ENCODE measurements at places on chromosomes 2 and 18.

GRCh38 chr2:219362524-219363164 is 25.1 kb downstream of the DNPEP start:
- no peak for DNase-seq

- peak; percentile 59 for DNase-seq
These were observed 68.7 kb downstream of the TMEM247 start for GRCh38 chr2:46548103-46548486.

GRCh38 chr2:227933884-227934283 is 62.5 kb downstream of the DAW1 start:
- DNase-seq: no peak

- no peak for DNase-seq
These were observed 64.3 kb upstream of the MSTN start for GRCh38 chr2:190126798-190127197.

- DNase-seq: no peak
These were observed 403.5 kb downstream of the SETBP1 start for GRCh38 chr18:45084206-45084605.

DNA sequence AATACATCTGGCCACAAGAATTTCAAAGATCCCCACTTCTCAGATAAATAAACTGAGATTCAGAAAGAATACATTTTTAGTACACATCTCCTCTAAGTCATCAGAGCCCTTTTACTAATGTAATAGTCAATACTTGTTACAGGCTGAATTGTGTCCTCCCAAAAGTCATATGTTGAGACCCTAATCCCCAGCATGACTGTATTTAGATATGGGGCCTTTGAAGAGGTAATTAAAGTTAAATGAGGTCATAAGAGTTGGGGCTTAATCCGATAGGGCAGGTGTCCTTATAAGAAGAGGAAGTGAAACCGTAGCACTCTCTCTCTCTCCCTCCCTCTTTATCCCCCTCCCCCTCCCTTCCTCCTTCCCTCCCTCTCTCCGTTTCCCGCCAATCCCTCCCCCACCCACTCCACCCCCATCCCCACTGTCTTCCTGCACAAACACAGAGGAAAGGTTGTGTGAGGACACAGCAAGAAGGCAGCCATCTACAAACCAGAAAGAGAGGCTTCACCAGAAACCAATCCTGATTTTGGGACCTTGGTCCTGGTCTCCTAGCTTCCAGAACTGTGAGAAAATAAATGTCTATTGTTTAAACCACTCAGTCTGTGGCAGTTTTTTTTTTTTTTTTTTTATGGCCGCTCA is 66.6 kb upstream of the ZNF397 start:
- DNase-seq: no peak

- DNase-seq: no peak
These were observed 9.3 kb downstream of the MEX3C start for GRCh38 chr18:51188024-51188701.

Data from memory B cell (primary cell).